ENCODE measurements at places on chromosomes 3 and 15.

GRCh38 chr3:126067959-126068358 lies 16.0 kb downstream of the SLC41A3 start:
- DNase-seq, result no peak

- DNase-seq, result peak; percentile 86
These were observed 1.3 kb upstream of the USP3 start for GRCh38 chr15:63502843-63503738.

GRCh38 chr3:171508206-171508605 lies 48.0 kb upstream of the TNIK start:
- no peak for DNase-seq

GRCh38 chr15:68608206-68608843 lies 29.5 kb downstream of the CORO2B start:
- no peak for DNase-seq

- DNase-seq, result no peak
These were observed 222.4 kb downstream of the CACNA2D3 start for GRCh38 chr3:54344601-54345231.

- peak; percentile 35 for DNase-seq
These were observed 59.9 kb downstream of the SUCNR1 start for GRCh38 chr3:151933234-151933853.

- DNase-seq, result peak; percentile 31
These were observed 75.3 kb downstream of the P2RY1 start for GRCh38 chr3:152910211-152910610.

- DNase-seq, result peak; percentile 75
These were observed 21.4 kb upstream of the NR2C2 start for GRCh38 chr3:14925729-14926591.

DNA sequence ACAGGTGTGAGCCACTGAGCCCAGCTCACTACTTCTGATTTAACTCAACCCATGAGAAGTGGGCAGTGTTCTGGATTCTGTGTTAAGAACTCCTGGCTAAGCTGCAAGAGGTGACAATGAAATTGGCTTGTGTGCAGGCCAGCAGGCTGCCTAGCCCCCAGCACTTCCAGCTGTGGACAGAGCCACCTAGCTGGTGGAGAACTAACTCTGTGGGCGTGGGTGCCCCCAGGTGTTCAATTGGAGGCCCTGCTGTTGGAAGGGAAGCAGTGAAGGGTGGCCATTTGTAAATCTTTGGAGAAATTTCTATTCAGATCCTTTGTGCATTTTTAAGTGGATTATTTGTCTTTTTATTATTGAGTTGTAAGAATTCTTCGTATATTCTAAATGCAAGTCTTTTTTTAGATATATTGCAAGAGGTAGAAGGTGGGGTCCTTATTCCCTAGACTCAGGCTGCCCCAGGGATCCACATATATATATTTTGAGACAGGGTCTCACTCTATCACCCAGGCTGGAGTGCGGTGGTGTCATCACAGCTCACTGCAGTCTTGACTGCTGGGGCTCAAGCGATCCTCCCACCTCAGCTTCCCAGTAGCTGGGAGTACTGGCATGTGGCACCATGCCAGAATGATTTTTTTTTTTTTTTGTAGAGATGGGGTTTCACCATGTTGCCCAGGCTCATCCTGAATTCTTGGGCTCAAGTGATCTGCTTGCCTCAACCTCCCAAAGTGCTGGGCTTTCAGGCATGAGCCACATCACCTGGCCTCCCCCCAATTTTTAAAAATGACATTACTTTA lies 7.2 kb upstream of the SCAMP5 start:
- DNase-seq, result peak; percentile 71

DNA sequence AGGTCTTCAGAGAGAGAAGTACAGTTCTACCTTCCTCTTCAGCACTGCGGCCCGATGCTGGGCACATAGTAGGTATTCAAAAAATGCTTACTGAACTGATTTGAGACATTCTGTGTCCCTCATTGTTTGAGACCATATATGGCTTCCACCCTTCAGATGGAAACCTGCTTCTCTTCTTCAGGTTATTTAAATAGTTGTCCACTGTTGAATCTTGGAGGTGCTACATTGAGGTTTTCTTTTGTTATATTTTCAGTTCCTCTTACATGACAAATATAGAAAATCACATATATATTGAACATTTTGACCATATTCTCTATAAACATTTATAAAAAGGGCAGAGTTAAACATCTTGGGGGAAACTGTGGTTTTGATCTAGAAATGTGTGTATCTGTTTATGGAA lies 200.2 kb upstream of the LRRC3B start:
- no peak for DNase-seq

DNA sequence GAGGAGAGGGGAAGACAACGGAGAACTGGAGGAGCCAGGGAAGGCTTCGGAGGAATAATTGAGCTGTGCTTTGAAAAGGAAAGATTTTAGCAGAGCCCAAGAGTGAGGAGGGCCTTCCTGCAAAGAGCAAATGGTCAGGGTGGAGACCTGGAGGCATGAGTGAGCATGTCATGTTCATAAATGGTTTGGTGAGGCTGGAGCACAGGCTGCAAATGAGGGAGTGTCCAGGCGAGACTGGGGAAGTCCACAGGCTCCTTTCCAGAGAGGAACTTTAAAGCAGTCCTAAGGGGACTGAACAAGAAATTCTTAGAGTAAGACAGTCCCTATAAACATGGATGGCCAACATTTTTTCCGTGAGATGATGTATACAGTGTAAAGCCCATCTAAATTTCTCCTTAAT lies 108.8 kb downstream of the THSD4 start:
- peak; percentile 56 for DNase-seq

DNA sequence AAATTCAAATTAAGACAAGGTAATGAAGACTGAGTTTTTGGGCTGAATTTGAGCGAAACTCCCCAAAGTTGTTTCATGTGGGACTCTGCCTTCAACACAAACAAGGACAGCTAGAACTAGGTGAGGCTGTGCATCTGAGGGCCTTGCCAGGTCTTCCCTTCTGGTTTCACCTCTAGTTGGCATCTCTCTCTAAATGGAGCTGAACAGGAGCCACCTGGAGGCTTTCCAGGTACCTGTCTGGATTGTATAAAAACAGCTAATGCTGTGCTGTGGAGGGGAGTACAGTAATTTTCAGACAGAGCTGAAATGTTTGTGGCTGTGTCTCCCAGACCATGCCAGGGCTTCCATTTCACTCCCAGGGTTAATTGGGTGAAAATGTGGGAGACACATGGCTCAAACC lies 27.1 kb downstream of the TRIM71 start:
- no peak for DNase-seq

DNA sequence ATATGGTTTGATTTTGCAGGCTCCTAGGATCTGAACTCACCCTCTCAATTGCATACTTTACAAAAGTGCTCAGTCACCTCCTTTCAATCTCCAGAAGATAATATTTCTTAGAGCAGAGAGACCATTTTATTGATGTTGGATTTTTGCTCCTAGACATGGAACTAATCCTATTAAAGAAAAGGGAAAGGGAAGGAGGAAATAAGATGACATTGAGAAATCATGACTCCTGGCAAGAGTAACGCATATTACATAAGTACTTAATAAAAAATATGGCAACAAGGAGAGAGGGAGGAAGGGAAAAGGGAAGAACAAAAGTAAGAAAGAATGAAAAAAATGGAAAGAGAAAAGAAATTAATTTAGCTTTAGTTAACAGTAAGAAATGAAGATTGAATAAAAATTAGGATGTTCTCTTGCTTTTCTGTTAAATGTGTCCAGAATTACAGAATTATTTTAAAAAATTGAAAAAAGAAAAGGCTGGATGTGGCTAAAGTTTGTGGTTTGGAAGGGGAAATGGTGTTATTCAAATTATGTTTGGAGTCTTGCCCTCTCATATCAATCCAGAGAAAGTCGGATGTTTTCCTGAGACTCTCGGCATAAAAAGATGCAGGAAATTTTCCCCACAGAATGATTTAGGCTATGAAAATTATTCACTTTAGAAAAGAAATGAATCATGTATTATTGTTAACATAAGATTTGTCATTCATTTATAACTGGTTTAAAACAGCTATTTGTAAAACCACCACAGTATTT lies 474.0 kb downstream of the FGF12 start:
- peak; percentile 11 for DNase-seq

- no peak for DNase-seq
These were observed 22.4 kb downstream of the IGDCC3 start for GRCh38 chr15:65355173-65355987.

DNA sequence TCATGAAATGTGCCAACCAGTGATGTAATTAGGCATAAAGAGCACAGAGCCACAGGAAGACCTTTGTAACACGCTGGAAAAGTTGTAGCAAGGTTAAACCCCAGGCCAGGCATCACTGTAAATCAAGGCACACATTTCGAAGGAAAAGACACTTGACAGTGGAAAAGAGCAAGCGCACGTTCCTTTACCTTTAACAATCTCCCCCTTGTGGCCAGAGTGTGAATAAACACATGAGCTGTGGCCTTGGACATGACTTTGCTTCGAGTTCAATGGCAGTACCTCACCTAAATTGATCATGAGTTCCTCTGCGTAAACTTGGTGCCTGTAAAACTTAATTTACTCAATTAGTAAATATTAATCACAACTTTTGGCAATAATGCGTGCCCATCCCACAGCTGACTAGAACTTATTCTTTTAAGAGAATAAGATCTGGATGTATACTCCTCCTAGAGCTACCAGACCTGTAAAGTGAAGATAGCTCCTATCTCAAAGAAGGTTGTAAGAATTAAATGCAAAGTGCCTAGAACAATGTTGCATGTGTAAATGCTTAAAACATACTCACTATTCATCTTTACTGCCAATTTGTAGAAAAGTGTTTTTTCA lies 757.0 kb upstream of the NECTIN3 start:
- peak; percentile 75 for DNase-seq

DNA sequence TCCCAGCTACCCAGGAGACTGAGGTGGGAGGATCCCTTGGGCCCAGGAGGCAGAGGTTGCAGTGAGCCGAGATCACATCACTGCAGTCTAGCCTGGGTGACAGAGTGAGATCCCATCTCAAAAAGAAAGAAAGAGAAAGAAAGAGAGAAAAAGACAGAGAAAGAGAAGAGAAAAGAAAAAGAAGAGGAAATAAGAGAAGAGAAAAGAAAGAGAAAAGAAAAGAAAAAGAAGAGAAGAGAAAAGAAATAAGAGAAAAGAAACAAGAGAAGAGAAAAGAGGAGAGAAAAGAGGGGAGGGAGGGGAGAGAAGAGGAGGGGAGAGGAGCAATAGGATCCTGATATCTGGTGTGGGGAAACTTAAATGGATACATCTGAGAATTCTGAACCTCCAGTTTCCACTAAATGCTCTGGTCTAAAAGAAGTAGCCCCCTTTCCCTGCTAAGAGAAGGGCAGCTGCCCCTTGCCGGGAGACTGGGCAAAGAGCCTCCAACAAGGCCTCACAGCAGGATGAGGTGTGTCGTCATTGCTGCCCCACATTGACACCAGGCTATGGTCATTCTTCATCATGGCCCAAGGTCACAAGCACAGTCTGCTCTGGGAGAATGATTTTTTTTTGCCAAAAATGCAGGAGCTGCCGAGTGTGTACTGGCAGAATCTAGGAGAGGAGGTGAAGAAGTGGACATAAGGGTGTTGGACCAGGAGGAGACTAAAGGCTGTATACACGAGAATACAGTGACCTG lies 21.1 kb upstream of the COMMD4 start:
- no peak for DNase-seq

DNA sequence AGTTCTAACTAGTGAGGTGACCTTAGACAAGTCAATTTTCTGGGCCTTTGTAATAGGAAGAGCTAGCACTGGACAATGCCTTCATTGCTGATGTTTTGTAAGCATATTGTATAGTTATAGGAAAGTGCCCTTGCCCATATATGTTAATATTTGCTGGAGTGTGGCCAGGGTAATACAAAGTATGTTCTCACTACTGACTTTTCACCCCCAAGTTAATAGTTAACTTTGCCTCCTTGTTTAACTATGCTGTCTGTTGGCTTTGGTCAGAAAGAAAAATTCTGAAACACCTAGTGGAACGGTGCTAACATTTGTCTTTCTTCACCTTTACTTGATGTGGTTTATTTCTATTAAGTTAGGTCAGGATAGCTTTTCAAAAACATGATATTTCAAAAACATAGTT lies 287.4 kb upstream of the CTNNB1 start:
- DNase-seq, result no peak

- peak; percentile 20 for DNase-seq
These were observed 20.0 kb downstream of the TMEM207 start for GRCh38 chr3:190429681-190430080.

DNA sequence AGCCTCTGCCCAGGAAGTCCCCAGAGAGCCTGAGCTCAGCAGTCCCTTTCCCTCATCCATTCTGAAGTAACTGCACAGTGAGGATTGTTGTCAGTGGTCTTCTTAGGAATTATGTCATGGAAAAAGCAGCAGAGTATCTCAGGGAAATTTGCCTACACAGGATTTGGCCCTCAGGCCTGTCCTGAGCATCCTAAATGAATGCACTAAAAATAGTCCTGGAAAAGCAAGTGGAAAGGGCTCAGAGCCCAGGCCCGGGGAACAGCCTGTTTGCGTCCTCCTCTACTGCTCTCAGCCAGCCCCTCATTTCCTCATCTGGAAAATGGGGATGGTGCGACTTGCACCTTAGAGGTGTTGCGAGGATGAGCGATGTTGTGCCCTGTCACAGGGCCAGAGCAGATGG lies 21.6 kb downstream of the LYSMD4 start:
- DNase-seq, result no peak

DNA sequence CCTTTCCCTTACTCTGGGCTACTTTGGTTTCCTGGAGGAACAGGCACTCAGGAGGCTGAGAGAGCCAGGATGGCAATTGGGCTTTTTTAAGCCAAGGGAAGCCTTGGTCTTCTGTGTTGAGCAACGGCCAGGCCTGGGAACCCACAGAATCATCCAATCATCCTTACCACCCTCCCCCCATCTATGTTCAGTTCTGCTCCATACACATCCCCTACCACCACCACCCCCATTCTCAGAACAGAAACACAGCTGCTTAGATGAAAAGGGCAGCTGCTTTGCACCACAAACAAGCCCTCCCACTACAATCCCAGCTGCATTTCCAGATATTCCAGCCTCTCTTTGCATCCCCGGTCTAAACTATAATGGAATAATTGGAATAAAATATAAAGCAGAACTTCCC lies 21.0 kb downstream of the SEMA5B start:
- DNase-seq, result no peak

DNA sequence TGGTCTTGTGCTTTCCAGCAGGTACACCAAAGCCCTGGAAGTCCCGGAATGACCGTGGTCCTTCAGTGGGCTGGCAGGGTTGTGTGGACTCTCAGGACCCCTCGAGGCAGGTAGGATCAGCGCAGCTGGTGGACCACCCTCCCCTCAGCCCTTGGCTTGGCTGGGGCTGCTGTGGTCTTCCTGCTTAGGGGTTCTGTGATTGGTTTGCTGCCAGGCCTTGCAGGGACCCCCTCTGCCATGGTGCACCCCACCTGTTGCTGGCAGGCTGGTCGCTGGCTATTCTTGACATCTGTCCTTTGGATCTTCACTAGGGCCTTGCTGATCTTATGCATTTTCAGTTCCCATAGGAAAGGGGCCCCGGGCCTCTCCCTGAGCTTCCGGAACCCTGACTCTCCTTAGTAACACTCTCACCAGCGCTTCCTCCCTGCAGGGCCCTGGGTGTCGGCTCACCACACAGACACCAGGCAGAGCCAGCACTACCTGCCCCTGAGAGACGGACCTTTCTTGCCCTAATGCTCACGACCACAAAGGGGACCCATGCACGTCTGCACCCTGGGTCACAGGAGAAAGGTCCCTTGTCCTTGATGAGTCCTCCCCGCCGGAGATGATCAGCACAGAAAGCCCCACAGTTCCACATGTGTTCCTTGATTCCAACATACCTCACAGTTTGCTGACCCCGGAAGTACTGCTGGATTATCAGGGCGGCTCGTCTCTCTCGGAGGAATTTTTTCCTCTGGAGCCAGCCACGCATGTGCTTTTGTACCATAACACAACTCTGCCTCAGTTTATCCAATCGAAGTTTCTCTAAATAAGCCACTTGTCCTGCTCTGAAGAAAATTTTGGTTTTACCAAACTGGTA lies 51.7 kb downstream of the MYO5C start:
- no peak for DNase-seq
